ENCODE measurements at places on chromosomes 1 and 21.

- no peak for DNase-seq
Observed at GRCh38 chr1:64848803-64849202, 103.9 kb downstream of the RAVER2 start.

DNA sequence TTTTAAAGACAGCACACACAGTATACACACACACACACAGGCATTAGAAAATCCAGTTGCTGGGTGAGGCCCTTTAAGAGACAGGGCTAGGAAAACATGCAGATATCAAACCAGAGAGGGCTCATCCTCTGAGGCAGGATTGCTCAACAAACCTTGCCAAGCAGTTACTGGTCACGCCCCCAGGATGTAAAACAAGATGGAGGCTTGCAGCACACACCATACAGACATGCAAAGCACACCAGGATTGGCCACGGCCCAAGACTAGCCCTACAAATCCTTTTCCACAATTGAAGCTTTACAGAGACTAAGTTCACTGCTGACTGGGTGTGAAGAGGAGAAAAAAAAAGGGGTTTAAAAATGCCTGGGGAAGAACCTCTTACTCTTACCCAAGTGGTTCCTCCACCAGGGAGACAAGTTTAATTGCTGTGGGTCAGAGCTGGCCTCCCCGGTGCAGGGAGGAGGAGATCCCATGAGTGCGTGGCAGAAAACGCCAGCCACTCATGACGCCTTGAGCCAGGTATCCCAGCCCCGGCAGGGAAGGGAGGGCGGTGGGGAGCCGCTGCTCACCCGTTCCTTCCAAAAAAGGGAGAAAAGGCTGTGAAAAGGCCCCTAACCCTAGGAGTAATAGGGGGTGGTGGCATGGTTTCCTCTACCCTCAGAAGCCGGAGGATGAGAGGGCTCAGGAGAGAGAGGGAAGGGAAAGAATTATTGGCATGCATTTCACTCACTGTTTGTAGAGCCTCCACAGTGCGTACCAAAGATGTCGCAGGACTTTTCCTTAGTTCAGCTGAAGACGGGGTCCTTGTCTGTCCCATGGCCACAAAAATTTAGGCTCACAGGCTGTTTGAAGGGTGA, 594.6 kb upstream of the ZP4 start:
- no peak for DNase-seq

DNA sequence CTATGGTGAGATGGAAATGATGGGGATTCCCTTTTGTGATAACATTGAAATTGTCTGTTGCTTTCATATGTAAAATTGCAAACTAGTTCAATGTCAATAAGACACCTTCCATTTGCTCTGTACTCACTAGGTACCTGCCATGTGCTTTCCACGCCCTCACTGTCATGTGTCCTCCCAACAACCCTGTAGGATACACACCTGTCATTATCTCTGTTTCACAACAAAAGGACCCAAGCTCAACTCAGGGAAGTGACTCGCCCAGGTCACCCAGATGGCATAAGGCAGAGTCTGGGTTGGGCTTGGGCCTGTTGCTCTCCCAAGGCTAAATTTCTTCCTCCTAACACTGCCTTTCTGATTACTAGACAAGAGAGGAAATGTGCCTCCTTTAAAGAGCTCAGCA, 45.3 kb upstream of the MCOLN3 start:
- DNase-seq: no peak

DNA sequence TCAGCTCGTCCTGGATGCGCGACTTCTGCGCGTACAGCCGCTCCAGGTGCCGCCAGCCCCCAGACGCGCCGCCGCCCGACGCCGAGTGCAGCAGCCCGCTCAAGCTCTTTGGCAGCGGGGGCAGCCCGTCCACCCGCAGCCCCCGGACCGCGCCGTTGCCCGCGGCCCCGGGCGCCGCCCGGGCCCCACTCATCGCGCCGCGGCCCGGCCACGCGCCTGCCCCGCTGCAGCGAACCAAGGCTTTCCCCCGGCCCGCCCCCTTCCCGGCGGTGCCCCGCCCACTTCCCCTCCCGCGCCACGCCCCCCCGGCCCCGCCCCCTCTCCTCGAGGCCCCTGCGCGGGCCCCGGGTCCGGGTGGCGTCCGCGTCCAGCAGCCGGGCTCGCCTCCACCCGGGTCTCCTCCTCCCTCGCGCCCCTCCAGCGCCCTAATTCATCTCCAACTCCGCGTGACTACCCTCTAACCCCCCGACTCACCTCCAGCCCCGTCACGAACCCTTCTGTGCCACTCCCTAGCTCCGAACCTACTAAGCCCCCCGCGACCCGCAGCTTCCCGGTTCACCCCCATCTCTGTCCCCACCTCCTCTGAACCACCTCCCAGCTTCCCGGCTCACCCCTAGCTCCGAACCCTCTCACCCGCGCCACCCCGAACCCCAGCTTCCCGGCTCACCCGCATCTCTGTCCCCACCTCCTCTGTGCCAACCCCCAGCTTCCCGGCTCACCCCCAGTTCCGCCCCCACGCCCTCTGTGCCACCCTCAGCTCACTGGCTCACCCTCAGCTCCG, at the start of gene FAM89A:
FAM89A (minus strand) TSS at position 236 of the 781 bp plus-strand sequence; CDS start at position 193, 43 bp downstream.
- no peak for DNase-seq

GRCh38 chr1:99634971-99635624, 10.8 kb upstream of the PALMD start:
- DNase-seq: no peak

- no peak for DNase-seq
Observed at GRCh38 chr1:30904191-30904961, 4.2 kb downstream of the SDC3 start.

GRCh38 chr1:227913396-227913763, 34.4 kb downstream of the WNT9A start:
- no peak for DNase-seq

DNA sequence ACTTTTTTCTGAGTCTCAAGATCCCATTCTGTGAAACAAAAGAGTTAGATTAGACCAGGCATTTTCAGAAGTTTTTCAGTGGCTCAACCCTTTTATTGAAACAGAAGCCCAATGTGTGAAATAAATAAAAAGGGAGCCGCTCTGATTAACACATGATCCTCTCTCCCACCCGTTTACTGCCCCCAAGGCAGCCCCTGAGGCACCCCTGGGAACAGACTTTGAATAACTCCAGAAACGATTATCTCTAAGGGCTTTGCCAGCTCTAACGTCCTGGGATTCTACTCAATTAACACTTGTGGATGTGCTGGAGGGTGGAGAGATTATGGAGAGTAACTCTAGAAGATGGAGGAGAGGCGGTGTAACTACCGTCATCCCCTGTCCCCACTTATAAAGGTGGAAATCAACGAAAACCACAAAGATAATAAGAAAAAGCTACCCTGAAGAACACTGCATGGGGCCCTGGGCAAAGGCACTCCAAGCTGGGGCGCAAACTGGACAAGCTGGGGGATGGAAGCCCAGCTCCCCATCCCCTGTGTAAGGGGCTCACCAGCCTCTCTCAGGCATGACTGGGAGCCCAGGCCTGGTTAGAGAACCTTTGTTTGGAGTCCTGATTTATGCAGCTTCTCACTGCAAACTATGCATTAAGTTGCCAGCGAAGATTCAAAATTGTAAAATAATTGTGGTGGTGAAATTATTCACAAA, 39.0 kb upstream of the GRIK3 start:
- DNase-seq: no peak

All from AG09319 (cell line).